ENCODE measurements at places on chromosomes 16 and 17. TPM values are rescaled to one million over a fixed set of nuclear protein-coding genes. Genes with fewer than 3 reads are reported as not detected.

Gene FSCN2
- total RNA-seq, result 3.7 TPM

Gene GAS2L2
- not detected for total RNA-seq

Gene MYOCD
- 8.4 TPM for total RNA-seq

Gene RGS9
- 2.9 TPM for total RNA-seq

DNA sequence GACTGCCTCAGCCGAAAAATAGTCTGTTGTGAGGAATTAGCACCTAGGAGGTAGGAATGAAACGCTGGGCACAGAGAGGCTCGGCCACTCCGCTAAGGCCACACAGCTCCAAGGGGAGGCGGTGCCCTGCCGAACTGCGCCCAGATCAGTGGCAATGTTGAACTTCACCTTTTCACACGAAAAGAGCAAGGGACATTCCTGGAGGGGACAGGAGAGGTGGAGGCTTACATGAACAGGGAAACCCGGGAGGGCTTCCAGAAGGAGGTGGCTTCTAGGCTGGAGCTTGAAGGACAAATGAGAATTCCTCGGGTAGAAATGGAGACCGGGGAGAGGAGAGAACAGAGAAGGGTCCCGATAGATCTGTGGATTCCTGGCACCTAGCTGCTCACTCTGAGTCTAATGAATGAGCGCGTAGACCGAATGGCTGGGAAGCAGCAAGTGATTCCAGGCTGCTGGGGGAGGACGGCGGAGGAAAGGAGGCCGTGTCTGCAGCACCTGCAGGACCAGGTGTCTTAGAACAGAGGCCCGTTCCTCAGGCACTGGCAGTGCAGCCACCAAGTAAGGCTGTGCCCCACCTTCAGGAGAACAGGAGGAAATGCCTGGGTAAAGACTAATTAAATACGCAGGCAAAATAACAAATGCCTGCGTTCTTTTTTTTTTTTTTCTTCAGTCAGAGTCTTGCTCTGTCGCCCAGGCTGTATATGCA lies 722 bp upstream of the SLC38A10 start:
- DNase-seq, result peak; percentile 79
- no peaks in the 10 kb centered on the region for H3K27me3 ChIP-seq

DNA sequence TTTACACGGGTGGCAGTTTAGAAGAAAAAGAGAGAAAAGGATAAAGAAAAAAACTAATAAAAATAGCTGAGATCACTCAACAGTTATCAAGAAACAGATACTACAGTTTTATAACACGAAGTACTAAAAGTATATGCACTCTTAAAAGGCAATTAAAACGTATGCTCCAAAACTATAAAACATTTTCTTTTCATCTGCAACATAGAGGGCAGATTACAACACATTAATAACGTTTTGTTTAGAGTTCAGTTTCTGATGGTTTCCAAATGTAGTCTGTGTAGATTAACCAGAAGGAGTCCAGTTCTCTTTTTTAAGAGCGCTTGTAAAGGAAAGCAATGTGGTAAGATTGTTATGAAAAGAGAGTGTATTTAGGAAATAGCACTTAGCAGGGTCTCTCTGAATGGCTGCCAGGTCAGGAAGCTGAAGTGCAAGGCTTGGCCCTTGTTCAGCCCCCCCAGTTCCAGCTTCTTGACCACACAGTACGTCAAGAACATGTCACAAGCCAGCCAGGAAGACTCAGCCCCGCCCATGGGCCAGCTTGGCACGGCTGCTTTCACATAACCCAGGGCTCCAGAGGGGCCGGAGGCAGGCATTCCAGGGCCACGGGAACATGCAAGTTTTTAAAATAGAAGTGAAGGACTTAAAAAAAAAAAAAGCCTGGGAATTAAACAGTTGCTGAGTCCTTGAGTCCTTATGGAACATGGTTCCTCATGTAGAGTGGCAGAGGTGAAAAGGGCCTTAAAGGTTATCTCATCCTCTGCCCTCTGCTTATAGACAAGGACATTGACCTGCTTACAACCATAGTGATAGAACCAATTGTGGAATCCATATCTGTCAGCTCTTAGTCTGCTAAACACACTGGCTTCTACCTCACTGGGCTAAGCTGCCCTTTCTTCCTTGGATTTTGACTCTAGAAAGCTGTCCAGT lies 147.4 kb upstream of the TBX2 start:
- no peak overlapping the region for H3K4me3 ChIP-seq
- peak; percentile 87 for DNase-seq
- H3K4me1 ChIP-seq, result peaks cover 55% of the 10 kb centered on the region
- H3K36me3 ChIP-seq, result no peaks in the 10 kb centered on the region
- peak overlapping the region; percentile 93 for H3K27ac ChIP-seq
- H3K27me3 ChIP-seq, result no peaks in the 10 kb centered on the region

- H3K27ac ChIP-seq, result no peak overlapping the region
- H3K36me3 ChIP-seq, result no peaks in the 10 kb centered on the region
- no peak overlapping the region for H3K4me3 ChIP-seq
- no peaks in the 10 kb centered on the region for H3K27me3 ChIP-seq
- DNase-seq, result no peak
Measured at GRCh38 chr17:28018439-28019070, 23.9 kb upstream of the NLK start.

- H3K27ac ChIP-seq, result no peak overlapping the region
- H3K36me3 ChIP-seq, result no peaks in the 10 kb centered on the region
- no peak overlapping the region for H3K4me3 ChIP-seq
- H3K4me1 ChIP-seq, result peaks cover 14% of the 10 kb centered on the region
- H3K27me3 ChIP-seq, result no peaks in the 10 kb centered on the region
- DNase-seq, result peak; percentile 16
Measured at GRCh38 chr17:81020767-81021497, 14.0 kb upstream of the BAIAP2 start.

DNA sequence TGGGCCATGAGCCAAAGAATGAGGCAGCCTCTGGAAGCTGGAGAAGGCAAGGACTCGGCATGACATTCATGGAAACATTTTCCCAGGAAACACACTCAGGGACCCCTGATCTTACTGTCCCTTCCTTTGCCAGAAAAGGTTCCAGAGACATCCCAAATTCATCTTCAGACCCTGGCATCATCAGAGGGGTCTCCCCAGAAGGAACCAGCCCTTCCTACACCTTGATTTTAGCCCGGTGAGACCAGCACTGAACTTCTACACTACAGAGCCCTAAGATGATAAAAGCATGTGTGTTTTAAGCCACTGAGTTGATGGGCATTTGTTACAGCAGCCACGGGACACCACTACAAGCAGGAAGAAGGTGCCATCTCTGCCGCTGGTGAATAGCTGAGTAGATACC lies 262.3 kb downstream of the C16orf95 start:
- peaks cover 9% of the 10 kb centered on the region for H3K27me3 ChIP-seq
- DNase-seq, result no peak
- no peaks in the 10 kb centered on the region for H3K4me1 ChIP-seq
- no peaks in the 10 kb centered on the region for H3K36me3 ChIP-seq
- H3K4me3 ChIP-seq, result no peak overlapping the region
- no peak overlapping the region for H3K27ac ChIP-seq

DNA sequence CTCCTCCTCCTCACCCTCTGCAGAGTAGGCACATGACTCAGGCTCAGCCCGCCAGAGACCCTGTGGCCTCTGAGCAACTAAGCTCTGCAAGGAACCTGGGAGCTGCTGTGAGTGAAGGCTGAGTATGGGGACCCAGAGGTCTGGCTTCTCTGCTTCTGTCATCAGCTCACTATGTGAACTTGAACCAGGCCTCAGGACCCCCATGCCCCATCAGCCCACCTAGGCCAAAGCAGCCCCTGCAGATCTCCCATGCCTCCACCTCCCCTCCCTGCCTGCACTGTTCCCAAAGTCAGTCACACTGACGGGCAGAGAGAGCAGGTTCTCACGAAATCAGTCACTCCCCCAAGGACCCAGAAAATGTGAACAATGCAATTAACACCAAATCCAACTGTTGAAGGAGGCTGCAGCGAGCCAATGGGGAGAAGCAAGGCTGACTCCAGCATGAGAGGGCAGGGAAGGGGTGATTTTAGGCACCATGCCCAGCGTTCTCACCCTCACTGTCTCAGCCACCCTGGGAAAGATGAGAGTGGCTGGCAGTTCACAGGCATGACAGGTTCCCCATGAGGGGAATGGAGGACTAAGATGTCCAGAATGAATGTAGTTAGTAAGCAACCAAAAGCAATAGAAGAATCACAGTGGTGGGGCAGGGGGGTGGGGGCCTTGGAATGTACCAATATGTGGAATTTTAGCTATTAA lies 60.6 kb downstream of the BEAN1 start:
- H3K4me3 ChIP-seq, result no peak overlapping the region
- no peaks in the 10 kb centered on the region for H3K36me3 ChIP-seq
- no peak for DNase-seq

DNA sequence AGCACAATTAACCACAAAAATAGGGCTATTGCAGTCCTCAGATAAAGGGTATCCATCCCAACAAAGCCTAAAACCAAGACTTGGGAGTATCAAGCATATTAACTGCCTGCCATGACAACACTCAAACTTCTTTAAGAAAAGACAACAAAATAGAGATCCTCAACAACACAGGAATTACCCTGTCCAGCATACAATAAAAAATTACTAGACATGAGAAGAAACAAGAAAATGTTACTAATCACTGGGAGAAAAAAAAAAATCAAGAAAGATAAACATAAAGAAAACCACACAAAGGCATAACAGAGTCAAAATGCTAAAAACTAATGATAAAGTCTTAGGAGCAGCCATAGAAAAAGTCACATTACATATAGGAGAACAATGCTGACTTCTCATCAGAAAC lies 73.9 kb downstream of the SLC39A11 start:
- DNase-seq, result no peak
- H3K36me3 ChIP-seq, result no peaks in the 10 kb centered on the region
- H3K4me1 ChIP-seq, result no peaks in the 10 kb centered on the region
- no peaks in the 10 kb centered on the region for H3K27me3 ChIP-seq
- no peak overlapping the region for H3K27ac ChIP-seq

- no peak overlapping the region for H3K4me3 ChIP-seq
- H3K27me3 ChIP-seq, result no peaks in the 10 kb centered on the region
Measured at GRCh38 chr16:83762992-83763358, 44.8 kb upstream of the HSBP1 start.

DNA sequence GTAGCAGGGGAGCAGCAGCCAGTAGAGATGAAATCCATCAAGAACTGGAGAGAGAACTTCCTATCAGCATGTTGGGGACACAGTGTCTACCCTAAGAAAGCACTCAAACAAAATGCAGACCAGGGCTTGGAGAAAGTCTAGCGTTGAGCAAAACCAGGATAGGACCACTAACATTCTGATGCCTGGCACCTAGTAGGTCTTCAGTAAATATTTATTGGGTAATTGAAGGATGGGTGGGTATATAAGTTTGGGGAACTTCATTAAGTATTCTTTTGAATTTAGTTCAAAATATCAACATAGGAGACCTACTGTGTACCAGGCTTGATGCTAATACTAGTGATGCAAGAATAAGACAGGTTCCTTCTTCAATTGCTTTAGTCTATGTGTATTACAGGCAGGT lies 30.9 kb downstream of the SLC6A2 start:
- no peaks in the 10 kb centered on the region for H3K36me3 ChIP-seq
- H3K4me3 ChIP-seq, result no peak overlapping the region
- DNase-seq, result no peak
- H3K27me3 ChIP-seq, result no peaks in the 10 kb centered on the region
- H3K4me1 ChIP-seq, result no peaks in the 10 kb centered on the region

- H3K36me3 ChIP-seq, result no peaks in the 10 kb centered on the region
- H3K27me3 ChIP-seq, result no peaks in the 10 kb centered on the region
- no peak overlapping the region for H3K4me3 ChIP-seq
- H3K27ac ChIP-seq, result no peak overlapping the region
- DNase-seq, result no peak
Measured at GRCh38 chr16:55491691-55492090, 12.7 kb downstream of the MMP2 start.

DNA sequence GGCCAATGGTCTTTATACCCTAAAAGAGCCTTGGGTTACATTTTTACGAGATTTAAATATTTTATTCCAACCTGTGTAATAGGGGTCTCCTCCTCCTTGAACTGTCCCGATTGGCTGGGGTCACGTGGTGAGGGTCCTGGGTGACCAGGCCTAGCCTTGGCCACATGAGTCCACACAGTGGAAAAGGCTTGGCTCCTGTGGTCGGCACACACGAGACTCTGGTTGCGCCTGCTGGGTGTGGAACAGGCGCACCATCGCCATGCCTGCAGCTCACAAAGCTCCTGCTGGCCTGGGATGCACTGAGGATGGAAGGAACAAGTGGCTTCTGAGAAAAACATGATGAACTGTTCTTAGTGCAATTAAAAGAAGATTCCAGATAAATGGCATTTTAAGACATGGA lies 103.9 kb upstream of the ZNF750 start:
- no peak overlapping the region for H3K27ac ChIP-seq
- no peaks in the 10 kb centered on the region for H3K4me1 ChIP-seq
- H3K4me3 ChIP-seq, result no peak overlapping the region
- H3K27me3 ChIP-seq, result no peaks in the 10 kb centered on the region

- peak; percentile 53 for DNase-seq
- H3K4me3 ChIP-seq, result no peak overlapping the region
- no peak overlapping the region for H3K27ac ChIP-seq
- peaks cover 12% of the 10 kb centered on the region for H3K4me1 ChIP-seq
Measured at GRCh38 chr17:8314797-8315763, 5.0 kb downstream of the ARHGEF15 start.

DNA sequence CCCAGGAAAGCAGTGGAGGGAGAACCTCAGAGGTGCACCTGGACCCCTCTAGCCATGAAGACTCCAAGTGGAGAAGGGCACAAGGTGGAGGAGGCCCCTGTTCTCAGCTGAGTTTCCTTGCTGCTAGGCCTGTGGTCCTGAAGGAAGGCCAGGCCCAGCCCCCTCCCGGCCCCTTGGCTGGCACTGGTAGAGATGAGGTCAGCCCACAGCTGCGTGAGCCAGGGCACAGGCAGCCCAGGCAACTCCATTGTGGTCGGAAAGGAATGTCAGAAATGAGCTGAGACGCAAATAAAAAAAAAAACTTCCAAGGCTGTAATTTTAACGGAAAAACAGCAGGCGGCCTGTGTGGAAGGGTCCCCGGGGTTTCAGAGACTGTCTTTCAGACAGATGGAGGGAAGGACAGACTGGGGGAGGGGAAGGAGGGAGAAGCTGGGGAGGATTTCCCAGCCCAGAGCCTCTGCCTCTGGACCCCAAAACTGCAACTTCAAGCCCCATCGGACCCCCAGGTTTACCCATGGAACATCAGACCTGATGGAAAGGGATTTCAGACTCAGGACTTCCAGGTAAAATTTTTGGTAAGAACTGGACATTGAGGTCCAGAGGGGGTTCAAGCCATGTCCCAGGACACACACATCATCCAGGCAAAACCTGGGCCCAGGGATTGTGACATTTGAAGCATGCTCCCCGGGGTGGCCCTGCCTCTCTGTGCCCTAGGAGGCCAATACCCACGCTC lies 25.6 kb upstream of the MRPS23 start:
- peak; percentile 93 for DNase-seq
- H3K4me3 ChIP-seq, result no peak overlapping the region
- H3K27ac ChIP-seq, result peak overlapping the region; percentile 94
- no peaks in the 10 kb centered on the region for H3K27me3 ChIP-seq

DNA sequence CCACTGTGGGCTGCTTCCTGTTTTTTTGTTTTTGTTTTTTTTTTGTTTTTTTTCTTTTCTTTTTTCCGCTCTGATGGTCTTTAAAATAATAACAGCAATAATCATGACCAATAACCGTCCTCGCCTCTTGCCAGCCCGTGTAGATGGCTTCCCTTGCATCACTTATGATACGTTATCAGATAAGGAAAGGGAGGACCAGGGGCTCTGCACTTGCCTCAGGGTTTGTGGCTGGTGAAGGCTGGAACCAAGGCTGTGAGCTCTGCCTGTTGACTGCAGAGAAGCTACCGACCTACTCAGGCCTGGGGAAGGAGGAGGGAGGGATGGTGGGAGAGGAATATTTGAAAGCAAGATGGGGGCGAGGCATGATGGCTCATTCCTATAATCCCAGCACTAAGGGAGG lies 114.0 kb upstream of the SDK2 start:
- no peak for DNase-seq
- no peaks in the 10 kb centered on the region for H3K4me1 ChIP-seq
- H3K36me3 ChIP-seq, result no peaks in the 10 kb centered on the region
- H3K4me3 ChIP-seq, result no peak overlapping the region
- no peak overlapping the region for H3K27ac ChIP-seq
